Right lobe of liver (tissue), 6 donors: ENCODE measurements at places on chromosomes 12 and 14. TPM values are rescaled to one million over a fixed set of nuclear protein-coding genes. Genes with fewer than 3 reads are reported as not detected.
A peak's percentile ranks its signal among the peaks of the same experiment; 100 is the strongest.

- H3K27ac ChIP-seq: no peak overlapping the region
- no peak for DNase-seq
- no peaks in the 10 kb centered on the region for H3K4me1 ChIP-seq
- H3K36me3 ChIP-seq: no peaks in the 10 kb centered on the region
- H3K4me3 ChIP-seq: no peak overlapping the region
Observed at GRCh38 chr12:88897723-88898122, 317.5 kb upstream of the KITLG start.

GRCh38 chr12:14256555-14257169 is 108.8 kb upstream of the ATF7IP start:
- no peak overlapping the region for H3K4me3 ChIP-seq
- no peaks in the 10 kb centered on the region for H3K4me1 ChIP-seq
- no peaks in the 10 kb centered on the region for H3K27me3 ChIP-seq
- peak overlapping the region; percentile 85 for H3K27ac ChIP-seq
- no peaks in the 10 kb centered on the region for H3K36me3 ChIP-seq
- peak; percentile 86 for DNase-seq

GRCh38 chr12:71638499-71638898 is 25.1 kb downstream of the ZFC3H1 start:
- H3K4me1 ChIP-seq: no peaks in the 10 kb centered on the region
- H3K4me3 ChIP-seq: no peak overlapping the region
- DNase-seq: no peak
- peaks cover 8% of the 10 kb centered on the region for H3K36me3 ChIP-seq
- H3K27ac ChIP-seq: no peak overlapping the region

DNA sequence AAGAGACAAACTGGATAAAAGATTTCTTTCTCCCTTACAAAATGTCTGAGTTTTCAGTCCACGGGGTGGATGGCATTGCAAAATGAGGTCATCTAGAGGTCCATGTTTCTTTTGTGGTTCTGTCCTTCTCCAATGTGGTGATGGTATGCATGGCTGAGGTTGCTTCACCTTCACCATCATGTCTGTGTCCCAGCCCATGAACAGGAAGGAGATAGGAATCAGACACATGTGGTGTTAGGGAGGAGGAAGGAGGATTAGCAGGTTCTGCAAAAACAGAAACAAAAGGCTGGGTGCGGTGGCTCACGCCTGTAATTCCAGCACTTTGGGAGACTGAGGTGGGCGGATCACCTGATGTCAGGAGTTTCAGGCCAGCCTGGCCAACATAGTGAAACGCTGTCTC is 11.0 kb upstream of the AEBP2 start:
- no peak overlapping the region for H3K4me3 ChIP-seq
- no peak for DNase-seq
- no peaks in the 10 kb centered on the region for H3K4me1 ChIP-seq
- no peak overlapping the region for H3K27ac ChIP-seq
- H3K27me3 ChIP-seq: no peaks in the 10 kb centered on the region
- H3K36me3 ChIP-seq: no peaks in the 10 kb centered on the region

- H3K4me3 ChIP-seq: no peak overlapping the region
- H3K36me3 ChIP-seq: no peaks in the 10 kb centered on the region
- H3K27me3 ChIP-seq: no peaks in the 10 kb centered on the region
- H3K27ac ChIP-seq: no peak overlapping the region
- no peaks in the 10 kb centered on the region for H3K4me1 ChIP-seq
Observed at GRCh38 chr12:95179011-95179410, 38.3 kb downstream of the FGD6 start.

- H3K4me1 ChIP-seq: peaks cover 8% of the 10 kb centered on the region
- peak; percentile 38 for DNase-seq
- no peak overlapping the region for H3K4me3 ChIP-seq
- H3K36me3 ChIP-seq: peaks cover 21% of the 10 kb centered on the region
Observed at GRCh38 chr12:111443086-111443485, 37.4 kb downstream of the SH2B3 start.

- DNase-seq: no peak
- H3K36me3 ChIP-seq: no peaks in the 10 kb centered on the region
- peak overlapping the region; percentile 53 for H3K4me3 ChIP-seq
- no peak overlapping the region for H3K27ac ChIP-seq
Observed at GRCh38 chr14:21525571-21525961, 580 bp downstream of the SALL2 start.

DNA sequence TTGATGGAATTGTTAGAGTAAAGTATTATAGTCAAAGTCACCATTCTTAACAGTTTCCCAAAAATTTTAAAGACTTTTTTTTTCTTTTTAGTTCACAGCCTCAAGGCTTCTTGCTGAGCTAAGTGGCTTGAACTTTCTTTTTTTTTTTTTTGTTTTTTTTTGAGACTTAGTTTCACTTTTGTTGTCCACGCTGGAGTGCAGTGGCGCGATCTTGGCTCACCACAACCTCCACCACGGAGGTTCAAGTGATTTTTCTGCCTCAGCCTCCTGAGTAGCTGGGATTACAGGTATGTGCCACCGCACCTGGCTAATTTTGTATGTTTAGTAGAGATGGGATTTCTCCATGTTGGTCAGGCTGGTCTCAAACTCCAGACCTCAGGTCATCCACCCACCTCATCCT is 92.8 kb downstream of the SETD3 start:
- H3K27ac ChIP-seq: no peak overlapping the region
- H3K27me3 ChIP-seq: no peaks in the 10 kb centered on the region
- H3K4me1 ChIP-seq: peaks cover 5% of the 10 kb centered on the region
- no peak overlapping the region for H3K4me3 ChIP-seq
- DNase-seq: no peak

DNA sequence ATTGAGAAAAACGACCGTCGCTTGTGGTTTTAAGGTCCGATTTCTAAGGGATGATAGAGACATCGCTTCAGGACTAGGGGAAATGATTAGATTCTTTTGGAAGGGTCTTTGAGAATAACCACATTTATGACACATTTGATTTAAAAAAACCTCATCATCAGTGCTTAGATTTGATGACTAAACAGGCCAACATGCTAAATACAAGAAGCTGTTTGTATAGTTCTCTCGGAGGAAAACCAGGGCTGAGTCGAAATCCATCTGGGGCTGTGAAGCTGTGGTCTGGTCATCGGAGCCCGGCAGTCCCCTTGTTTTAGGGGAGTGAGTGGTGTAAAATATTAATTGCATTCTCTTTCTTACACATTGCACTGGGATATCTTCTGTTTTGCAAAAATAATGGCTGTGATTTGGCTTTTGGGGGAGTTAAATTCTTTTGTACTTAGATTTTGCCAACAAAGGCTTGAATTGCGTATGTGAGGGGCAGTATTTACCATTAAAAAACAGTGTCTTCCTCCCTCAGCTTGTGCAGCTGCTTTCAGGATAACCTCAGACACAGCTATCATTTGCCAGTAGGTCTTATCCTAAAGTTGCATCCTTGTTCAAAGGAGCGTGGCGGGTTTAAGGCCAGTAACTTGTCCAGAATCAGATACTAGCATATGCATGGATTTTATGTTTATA is 550 bp downstream of the GNG2 start:
- peak overlapping the region; percentile 43 for H3K4me3 ChIP-seq
- H3K4me1 ChIP-seq: peaks cover 3% of the 10 kb centered on the region
- H3K27ac ChIP-seq: peak overlapping the region; percentile 35
- H3K27me3 ChIP-seq: no peaks in the 10 kb centered on the region
- H3K36me3 ChIP-seq: no peaks in the 10 kb centered on the region
- DNase-seq: no peak

GRCh38 chr12:27624586-27624985 is 71.7 kb upstream of the REP15 start:
- no peaks in the 10 kb centered on the region for H3K4me1 ChIP-seq
- no peak overlapping the region for H3K27ac ChIP-seq
- H3K27me3 ChIP-seq: no peaks in the 10 kb centered on the region
- H3K36me3 ChIP-seq: no peaks in the 10 kb centered on the region
- H3K4me3 ChIP-seq: no peak overlapping the region

- no peaks in the 10 kb centered on the region for H3K27me3 ChIP-seq
- H3K4me3 ChIP-seq: peak overlapping the region; percentile 89
- DNase-seq: no peak
- peak overlapping the region; percentile 96 for H3K27ac ChIP-seq
Observed at GRCh38 chr12:11171969-11172675, 1.1 kb downstream of the SMIM10L1 start.

GRCh38 chr12:125185740-125186470 is 120.7 kb downstream of the AACS start:
- peak within 1 kb of the TSS; percentile 36 for H3K4me3 ChIP-seq
- no peaks in the 10 kb centered on the region for H3K4me1 ChIP-seq
- peak; percentile 86 for DNase-seq
- no peaks in the 10 kb centered on the region for H3K36me3 ChIP-seq
- H3K27me3 ChIP-seq: no peaks in the 10 kb centered on the region

GRCh38 chr12:75526655-75527511 is 15.5 kb upstream of the KRR1 start:
- no peaks in the 10 kb centered on the region for H3K36me3 ChIP-seq
- H3K27me3 ChIP-seq: no peaks in the 10 kb centered on the region
- no peak overlapping the region for H3K27ac ChIP-seq

DNA sequence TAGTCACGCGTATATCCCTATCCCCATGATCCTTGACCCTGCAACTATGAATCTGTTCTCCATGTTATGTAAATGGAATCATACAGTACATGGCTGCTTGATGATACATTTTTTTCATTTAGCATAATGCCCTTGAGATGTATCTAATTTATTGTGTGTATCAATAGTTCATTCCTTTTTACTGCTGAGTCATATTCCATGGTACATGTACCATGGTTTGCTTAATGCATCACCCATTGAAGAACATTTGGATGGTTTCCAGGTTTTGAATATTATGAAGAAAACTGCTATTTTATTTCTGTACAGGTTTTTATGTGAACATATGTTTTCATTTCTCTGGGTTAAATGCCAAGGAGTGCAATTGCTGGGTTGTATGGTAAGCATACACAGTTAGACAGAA is 4.0 kb upstream of the RNASE10 start:
- no peaks in the 10 kb centered on the region for H3K4me1 ChIP-seq
- H3K27me3 ChIP-seq: no peaks in the 10 kb centered on the region
- H3K36me3 ChIP-seq: no peaks in the 10 kb centered on the region
- no peak overlapping the region for H3K27ac ChIP-seq
- no peak overlapping the region for H3K4me3 ChIP-seq

- H3K36me3 ChIP-seq: no peaks in the 10 kb centered on the region
- H3K27me3 ChIP-seq: no peaks in the 10 kb centered on the region
- no peak overlapping the region for H3K4me3 ChIP-seq
- peak overlapping the region; percentile 67 for H3K27ac ChIP-seq
- no peaks in the 10 kb centered on the region for H3K4me1 ChIP-seq
Observed at GRCh38 chr12:89345830-89346740, 6.2 kb downstream of the DUSP6 start.

DNA sequence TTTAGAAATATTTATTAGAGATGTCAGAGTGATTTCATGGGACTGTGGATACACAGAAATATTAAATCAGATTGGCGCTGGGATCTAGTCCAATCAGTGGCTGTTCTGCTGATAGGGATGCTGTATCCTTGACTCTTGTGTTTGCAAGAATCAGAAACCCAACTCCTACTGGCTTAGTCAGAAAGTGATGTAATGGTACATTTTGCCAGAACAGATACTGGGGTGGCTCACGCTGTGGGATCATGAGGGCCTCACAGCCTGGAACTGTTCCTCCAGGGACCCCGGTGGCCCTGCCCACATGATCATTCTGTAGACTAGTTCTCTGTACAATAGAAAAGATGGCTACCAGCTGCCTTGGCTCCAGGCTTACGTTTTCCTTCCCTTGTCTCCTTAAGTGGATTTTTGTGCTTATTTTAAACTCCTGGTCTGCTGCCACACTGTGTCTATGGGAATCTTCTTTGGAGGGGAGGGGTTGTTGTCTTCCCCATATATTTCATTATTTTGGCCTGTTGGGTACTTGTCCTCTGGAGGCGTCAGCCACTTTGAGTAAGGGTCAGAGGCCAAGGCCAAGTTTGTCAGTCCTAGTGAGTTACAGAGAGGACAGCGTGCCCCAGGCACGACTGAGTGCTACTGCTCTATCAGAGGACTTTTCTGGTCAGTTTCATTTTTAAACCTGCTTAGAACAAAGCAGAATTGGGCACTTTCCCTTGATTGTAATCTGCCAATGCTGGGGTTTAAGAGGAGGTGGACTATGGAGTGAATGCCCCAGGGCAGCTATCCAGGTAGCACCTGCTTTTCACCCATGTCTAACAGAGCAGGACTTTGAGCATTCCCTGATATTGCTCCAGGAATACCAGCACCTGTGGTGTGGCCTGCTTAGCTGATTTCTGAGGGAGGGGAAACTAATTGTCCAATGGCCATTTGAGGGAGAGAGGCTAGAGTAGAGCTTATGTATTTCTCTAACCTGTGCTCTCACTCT is 164.3 kb downstream of the SLC5A8 start:
- DNase-seq: no peak
- no peak overlapping the region for H3K4me3 ChIP-seq

DNA sequence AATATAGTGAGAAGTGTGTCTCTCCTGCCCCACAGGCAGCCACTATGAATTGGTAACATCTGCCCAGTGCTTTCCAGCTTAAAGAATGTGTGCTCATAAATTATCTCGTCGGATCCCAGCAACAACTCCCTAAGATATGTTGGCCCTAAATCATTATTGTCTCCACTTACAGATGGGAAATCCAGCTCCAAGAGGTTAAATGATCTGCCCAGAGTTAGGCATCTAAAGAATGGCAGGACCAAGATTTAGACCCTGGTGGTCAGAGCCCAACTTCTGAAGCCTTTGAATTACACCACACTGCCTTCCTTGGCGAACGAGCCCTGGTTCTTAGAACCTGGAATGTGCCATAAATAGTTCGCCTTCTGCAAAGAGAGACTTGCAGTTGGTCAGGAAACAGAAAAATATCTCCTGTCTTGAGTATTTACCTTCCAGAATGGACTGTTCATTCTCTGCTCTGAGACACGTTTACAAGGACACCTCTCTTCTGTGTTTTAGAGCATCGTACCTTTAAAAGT is 20.1 kb upstream of the PLEK2 start:
- H3K27me3 ChIP-seq: no peaks in the 10 kb centered on the region
- no peak overlapping the region for H3K27ac ChIP-seq
- no peaks in the 10 kb centered on the region for H3K4me1 ChIP-seq
- no peaks in the 10 kb centered on the region for H3K36me3 ChIP-seq
- no peak for DNase-seq
- no peak overlapping the region for H3K4me3 ChIP-seq

The CHPT1 gene
- 66.9 TPM for total RNA-seq

The PRR13 gene
- 91.2 TPM for total RNA-seq

The MYH6 gene
- total RNA-seq: 0.12 TPM

The ADIPOR2 gene
- total RNA-seq: 46.5 TPM

The MFAP5 gene
- 0.39 TPM for total RNA-seq

The ESRRB gene
- total RNA-seq: not detected

The CATSPERB gene
- total RNA-seq: 0.19 TPM

The RPL41 gene
- total RNA-seq: 677 TPM

The C12orf42 gene
- not detected for total RNA-seq

The ANKRD33 gene
- total RNA-seq: 10.5 TPM

The GDF11 gene
- total RNA-seq: 0.25 TPM

The HSP90AA1 gene
- 672 TPM for total RNA-seq

The KRT82 gene
- not detected for total RNA-seq

The RPS26 gene
- total RNA-seq: 32.2 TPM
